Activated T-cell treated with anti-CD3 and anti-CD28 coated beads, Interleukin-2, amount 50 U/mL, for 24 hours (primary cell): ENCODE measurements at places on chromosomes 13 and 19.

GRCh38 chr13:40145139-40145538 lies 489.7 kb downstream of the COG6 start:
- no peak for DNase-seq

DNA sequence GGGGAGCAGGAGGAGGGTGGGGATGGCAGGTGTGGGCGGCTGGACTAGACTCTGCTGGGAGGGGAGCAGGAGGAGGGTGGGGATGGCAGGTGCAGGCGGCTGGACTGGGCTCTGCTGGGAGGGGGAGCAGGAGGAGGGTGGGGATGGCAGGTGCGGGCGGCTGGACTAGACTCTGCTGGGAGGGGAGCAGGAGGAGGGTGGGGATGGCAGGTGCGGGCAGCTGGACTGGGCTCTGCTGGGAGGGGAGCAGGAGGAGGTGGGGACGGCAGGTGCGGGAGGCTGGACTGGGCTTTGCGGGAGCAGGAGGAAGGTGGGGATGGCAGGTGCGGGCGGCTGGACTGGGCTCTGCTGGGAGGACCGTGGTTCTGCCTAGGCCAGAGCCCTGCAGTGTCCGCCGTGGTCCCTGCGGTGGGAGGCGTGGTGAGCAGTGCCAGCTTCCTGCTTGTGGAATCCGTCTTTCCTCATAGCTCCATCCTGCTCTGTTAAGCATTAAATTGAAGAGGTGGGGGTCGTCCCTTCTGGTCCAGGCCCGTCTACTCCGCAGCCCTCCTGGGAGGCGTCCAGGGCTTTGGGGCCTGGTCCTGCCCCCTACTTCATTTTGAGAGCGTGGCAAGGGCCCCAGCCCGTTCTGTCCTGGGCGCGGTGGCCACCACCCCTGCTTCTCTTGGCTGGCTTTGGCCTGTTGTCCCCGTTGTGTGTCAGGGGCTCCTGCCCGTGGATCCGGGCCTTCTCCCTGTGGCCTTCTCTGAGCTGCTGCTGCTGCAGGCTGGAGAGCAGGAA lies 4.7 kb downstream of the SPPL2B start:
- no peak for DNase-seq

DNA sequence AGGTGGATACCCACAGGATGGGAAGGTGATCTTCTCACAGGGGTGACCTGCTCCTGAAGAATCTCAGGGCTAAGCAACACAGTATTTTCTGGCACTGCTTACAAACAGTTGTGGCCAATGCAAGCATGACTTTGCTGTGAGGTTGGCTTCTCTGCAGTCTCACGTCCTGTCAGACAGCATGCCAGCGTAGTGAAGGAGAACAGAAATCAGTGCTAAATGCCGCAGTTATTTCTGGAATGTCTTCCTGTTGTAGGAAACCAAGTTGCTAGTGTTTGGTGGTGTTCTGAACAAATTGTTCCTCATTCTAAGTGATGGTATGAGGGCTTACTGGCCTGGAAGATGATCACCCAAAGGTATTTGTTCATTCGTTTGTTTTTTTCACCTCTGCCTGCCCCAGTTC lies 320.1 kb downstream of the MTUS2 start:
- DNase-seq: no peak

- DNase-seq: no peak
These were observed 87.9 kb downstream of the URI1 start for GRCh38 chr19:30029721-30030510.

DNA sequence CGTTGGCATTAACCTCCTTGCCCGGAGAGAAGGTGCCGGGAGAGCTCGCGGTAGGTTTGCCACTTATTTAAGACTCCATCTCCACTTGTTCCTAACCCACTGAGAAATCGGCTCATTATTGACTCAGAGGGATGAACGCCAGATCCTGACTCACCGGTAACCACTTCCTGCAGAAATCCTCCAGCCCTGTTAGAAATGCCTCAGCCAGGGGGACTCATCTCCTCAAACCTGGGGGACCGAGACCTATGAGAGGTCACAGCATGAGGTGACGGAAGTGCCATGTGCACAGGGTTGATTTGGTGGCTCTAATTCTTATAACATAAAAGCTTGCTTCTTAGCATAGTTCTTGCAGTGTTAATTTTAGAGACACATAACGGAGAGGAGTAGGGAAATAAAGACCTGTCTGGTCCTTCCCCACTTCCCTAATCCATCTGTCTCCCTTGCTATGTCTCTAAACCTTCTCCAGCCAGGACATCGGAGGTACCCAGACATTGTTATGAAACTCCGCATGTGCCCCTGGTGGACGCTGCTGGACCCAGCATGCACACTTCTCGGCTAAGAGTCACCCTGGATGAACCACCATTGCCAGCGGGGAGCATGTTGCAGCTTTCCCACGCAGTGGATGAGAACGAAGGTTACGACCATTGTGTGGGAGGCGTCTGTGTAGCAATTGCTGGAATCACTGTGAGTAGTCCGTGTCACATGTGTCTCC lies 158.9 kb downstream of the EFNB2 start:
- no peak for DNase-seq

DNA sequence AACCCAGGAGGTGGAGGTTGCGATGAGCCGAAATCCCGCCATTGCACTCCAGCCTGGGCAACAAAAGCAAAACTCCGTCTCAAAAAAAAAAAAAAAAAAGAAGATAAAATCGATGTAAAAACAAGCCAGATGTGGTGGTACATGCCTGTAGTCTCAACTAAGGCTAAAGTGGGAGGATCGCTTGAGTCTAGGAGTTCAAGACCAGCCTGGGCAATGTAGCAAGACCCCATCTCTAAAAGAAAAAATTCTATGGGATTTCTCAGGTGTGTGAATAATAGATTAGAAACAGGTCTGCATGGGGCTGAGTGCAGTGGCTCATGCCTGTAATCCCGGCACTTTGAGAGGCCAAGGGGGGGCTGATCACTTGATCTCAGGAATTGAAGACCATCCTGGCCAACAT lies 11.1 kb downstream of the PGPEP1 start:
- no peak for DNase-seq
